ENCODE measurements at places on chromosomes 12 and 14.

GRCh38 chr14:36989806-36990205 lies 182.6 kb downstream of the SLC25A21 start:
- no peak for DNase-seq

DNA sequence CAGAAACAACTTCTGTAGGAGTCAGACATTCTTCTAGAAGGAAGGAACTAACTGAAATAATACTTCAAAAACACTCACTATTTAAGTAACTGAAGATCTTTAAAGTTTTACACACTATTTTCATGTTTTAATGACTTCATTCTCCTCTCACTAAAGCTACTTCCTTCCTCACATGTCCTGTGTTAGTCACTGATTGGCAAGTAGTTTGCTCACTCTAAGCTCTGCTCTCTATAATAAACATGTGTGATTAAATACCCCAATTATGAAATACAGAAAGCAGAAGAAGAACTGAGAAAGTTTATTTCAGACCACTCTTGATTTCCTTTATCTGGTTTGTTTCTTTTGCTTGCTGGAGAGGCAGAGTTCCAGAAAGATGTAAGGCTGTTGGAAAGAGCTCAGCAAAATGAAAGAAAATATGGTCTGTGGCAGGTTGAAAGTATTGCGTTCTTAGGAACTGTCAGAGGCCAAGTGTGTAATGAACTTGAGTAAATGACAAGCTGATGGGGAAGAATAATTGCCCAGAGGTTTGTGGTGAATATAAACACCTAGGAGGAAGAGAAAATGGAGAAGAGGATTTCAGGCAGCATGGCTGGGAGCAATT lies 522.0 kb upstream of the SEL1L start:
- no peak for DNase-seq

DNA sequence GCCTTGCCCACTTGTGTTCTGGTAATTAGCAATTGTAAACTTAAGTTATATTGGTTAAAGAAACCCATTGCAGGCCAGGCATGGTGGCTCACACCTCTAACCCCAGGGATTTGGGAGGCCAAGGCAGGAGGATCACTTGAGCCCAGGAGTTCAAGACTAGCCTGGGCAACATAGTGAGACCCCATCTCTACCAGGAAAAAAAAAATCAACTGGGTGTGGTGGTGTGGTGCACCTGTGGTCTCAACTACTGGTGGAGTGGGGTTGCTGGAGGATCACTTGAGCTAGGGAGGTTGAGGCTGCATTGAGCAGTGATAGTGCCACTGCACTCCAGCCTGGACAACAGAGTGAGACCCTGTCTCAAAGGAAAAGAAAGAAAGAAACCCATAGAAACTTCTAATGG lies 13.7 kb downstream of the YY1 start:
- no peak for DNase-seq

DNA sequence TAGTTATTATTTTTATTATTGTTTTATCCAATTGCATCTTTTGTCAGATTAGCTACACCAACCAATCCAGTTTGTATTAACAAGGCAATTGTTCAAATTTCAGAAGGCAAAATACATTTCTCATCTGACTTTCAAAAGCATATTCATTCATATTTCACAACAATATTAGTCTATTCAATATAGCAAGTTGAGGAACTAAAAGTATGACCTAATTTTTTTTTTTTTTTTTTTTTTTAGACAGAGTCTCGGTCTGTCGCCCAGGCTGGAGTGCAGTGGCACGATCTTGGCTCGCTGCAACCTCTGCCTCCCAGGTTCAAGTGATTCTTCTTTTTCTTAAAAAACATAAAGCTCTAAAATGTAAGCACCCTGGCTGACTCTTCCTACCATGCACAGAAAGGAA lies 17.3 kb downstream of the COX14 start:
- DNase-seq, result no peak

DNA sequence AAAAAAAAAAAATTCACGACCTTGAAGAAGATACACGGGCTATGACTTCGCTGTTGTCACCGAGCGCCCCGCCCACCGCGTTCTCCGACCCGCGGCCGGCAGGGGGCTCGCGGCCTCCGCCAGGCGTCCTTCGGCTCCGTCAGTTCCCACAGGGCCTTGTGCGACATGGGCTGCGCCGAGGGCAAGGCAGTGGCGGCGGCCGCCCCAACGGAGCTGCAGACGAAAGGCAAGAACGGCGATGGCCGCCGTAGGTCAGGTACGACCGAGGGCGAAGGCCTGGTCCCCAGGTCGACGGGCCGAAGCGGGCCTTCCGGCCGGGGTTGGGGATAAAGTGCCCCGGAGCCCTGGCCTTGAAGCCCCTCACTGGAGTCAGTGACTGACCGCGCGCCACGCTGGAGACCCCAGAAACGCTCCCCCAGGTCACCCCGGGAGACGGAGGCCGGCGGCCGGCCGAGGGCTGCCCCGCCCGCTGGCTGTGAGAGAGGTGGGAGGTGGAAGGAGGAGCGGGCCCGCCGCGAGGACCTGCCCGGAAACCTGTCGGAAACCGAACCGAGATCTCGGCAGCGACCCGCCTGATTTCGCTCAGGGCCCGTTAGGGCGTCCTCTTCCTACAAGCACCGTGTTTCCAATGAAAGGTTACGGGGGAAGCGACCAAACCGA lies at the start of gene TXNRD1:
TXNRD1 (plus strand) TSS at position 142 of the 660 bp plus-strand sequence; CDS start at position 166, 24 bp downstream.
- no peak for DNase-seq

DNA sequence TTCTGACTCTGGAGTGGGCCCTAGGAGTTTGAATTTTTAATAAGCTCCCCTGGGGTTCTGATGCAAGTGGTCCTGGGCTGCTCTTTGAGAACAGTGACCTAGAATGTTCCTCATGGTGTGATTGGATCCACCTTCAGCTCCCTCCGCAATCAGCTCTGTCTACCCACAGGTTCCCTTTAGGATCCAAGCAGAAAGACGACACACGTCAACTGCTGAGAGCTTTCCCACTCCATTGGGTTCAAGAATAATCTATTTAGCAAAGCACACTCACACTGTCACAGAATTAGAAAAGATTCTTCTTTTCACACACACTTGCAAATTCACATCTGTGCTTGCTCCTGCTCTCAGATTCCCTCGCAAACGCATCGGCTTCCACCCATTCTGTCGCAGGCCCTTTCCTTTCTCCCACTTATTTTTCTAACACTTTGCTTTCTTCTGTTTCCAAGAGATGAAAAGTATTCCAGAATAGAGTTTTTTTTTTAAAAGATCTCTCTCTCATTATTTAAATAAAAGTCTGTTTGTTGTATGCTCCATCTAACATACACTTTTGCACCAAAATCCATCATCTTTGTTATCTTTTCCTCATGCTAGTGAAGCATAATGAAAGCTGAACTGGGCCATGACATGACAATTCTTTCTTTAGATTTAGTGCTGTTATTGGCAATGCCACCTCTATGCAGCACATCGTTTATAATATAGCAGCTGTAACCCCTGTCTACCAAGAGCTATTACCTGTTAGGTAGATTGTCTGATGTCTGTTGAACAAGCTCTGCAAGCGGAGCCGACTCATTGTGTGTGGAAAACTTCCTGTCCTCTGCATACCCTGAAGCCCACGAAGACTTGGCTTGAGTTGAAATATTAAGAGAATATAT lies 73.1 kb downstream of the CACNA1C start:
- DNase-seq, result no peak
